ENCODE measurements at places on chromosomes 11 and 22.

- no peak for DNase-seq
These were observed 231.8 kb downstream of the TBC1D22A start for GRCh38 chr22:46994265-46994664.

- no peak for DNase-seq
These were observed 10.1 kb downstream of the LMO1 start for GRCh38 chr11:8253566-8253965.

DNA sequence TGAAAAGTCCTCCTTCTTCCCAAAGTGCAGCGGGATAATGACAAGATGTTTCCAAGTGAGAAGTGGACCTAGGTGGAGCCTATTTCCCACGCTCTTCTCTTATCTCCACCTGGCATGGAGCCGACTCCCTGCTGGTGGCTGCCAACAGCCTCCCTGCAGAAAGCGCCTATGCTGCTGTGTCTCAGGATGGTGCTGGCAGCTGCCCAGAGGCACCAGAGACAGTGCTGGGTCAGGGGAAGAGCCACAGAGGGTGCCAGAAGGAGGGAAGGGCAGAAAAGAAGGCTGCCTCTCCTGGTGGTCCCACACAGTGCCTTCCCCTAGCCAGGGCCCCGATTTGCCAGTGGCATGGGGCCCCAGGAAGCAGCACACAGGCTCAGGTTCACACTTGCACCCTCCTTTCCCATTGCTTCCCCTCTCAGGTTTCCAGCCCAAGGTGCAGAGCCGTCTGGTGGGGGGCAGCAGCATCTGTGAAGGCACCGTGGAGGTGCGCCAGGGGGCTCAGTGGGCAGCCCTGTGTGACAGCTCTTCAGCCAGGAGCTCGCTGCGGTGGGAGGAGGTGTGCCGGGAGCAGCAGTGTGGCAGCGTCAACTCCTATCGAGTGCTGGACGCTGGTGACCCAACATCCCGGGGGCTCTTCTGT is 19.0 kb downstream of the CD5 start:
- no peak for DNase-seq

- DNase-seq: no peak
These were observed 189.6 kb downstream of the ADAMTS15 start for GRCh38 chr11:130638033-130638432.

GRCh38 chr11:31968461-31969358 is 122.2 kb upstream of the RCN1 start:
- DNase-seq: no peak

- DNase-seq: no peak
These were observed 84.7 kb downstream of the TTC28 start for GRCh38 chr22:28594797-28595462.

DNA sequence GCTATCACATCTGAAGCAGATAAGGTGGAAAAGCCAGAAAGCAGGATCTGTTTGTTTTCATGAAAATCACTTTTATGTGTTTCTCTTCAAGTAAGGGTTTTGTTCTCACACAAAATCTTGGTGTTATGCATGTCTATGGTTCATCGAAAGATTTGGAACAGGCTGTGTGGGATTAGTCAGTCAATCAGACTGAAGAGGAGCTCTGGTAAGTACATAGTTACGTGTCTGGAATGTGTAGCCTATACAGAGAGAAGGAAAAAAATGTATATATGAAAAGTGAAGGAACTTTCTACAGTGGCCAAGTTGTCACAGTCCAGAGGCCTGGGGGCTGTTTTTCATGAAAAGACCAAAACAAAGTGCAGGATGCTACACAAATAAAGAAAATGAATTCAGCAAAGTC is 156.7 kb downstream of the CNTN5 start:
- DNase-seq: no peak

DNA sequence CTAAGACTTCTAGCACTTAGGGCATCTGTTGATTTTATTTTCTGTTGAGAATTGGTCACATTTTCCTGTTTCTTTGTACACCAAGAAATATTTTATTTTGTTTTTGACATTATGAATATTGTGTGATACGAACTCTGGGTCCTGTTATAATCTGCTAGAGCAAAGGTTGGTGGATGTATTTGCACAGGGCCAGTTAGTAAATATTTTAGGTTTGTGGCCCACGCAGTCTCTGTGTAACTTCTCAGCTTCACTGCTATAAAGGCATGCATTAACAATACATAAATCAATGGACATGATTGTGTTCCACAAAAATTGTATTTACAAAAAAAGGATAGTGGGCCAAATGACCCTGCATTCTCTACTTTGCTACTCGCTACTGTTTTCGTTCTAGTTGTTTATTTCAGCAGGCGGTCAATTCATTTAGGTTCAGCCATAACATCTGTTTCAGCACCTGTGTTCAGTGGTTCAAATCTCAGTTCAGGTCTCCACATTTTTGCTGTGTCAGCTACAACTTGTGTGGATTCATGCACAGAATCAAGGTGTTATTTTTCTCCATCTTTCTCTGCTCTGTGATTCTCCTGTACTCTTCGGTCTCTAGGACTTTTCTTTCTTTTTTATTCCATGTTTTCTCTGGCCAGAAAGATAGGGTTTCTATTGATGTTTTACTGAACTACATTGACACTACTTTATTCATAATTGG is 786.2 kb downstream of the ETS1 start:
- no peak for DNase-seq

GRCh38 chr11:95067841-95068219 is 1.1 kb downstream of the SRSF8 start:
- no peak for DNase-seq

DNA sequence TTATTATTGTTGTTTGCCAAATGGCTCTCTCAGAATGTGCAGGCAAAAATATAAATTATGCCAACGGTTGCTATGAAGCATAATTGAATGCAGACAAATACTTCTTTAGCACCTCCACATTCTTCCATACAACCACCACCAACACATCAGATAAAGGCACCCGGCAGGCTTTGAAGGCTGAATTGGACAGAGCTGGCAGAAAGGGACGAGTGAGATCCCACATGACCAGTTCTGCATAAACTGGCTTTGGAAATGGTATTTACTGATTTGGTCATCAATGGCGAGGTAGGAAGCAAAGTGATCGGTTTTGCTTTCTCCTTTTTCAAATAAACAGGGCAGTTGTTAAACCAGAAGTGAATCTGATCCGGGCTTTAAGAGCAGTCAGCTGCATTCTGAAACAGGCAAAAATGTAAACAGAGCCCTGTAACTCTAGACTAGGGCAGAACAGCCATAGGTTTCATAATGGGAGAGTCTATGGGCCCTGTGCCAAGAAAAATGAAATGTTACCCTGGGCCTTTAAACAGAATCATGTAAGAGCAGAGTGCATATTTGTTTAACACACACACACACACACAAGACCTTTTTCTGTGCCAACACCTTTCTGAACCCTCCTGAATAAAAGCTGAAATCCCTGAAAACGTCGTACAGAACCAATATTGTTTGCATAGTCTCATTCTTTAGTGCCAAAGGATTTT is 97.7 kb downstream of the MPPED2 start:
- DNase-seq: no peak

- DNase-seq: no peak
These were observed 38.7 kb upstream of the E2F8 start for GRCh38 chr11:19279451-19279850.

DNA sequence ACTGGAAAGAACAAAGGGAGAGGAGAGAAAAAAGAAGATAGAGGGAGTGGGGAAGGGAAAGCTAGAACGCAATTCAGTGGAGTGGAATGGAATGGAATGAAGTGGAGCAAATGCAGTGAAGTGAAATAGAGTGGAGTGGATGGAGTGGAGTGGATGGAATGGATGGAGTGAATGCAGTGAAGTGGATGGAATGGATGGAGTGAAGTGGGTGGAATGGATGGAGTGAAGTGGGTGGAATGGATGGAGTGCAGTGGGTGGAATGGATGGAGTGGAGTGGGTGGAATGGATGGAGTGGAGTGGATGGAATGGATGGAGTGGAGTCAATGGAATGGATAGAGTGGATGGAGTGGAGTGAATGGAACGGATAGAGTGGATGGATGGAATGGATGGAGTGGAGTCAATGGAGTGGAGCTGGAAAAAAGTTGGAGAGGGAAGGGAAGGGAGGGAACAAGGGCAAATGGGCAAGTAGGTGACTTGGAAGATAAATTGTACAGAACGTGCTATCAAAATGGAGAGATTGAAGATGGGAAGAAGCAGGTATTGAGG is 13.9 kb downstream of the IFITM10 start:
- DNase-seq: no peak

DNA sequence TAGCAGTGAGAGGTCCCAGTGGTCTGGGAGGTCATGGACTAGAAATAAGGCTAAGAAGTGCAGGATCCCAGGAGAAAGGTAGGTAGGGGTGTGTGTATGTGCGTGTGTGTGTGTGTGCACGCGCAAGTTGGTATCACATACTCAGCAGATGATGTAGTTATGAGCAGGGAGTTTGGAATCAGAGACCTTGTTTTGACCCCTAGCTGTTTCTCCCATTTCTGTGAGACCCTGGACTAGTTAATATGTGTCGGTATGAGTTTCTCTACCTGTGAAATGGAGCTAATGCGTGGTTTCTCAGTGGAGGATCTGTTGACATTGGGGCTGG is 1.3 kb downstream of the SERPING1 start:
- no peak for DNase-seq

- DNase-seq: no peak
These were observed 10.8 kb downstream of the SRRD start for GRCh38 chr22:26494506-26494905.

GRCh38 chr22:26986884-26987283 is 329.5 kb downstream of the MIAT start:
- no peak for DNase-seq

- no peak for DNase-seq
These were observed 307.3 kb downstream of the MIAT start for GRCh38 chr22:26964642-26965041.

GRCh38 chr22:43789452-43789851 is 22.7 kb downstream of the EFCAB6 start:
- no peak for DNase-seq

DNA sequence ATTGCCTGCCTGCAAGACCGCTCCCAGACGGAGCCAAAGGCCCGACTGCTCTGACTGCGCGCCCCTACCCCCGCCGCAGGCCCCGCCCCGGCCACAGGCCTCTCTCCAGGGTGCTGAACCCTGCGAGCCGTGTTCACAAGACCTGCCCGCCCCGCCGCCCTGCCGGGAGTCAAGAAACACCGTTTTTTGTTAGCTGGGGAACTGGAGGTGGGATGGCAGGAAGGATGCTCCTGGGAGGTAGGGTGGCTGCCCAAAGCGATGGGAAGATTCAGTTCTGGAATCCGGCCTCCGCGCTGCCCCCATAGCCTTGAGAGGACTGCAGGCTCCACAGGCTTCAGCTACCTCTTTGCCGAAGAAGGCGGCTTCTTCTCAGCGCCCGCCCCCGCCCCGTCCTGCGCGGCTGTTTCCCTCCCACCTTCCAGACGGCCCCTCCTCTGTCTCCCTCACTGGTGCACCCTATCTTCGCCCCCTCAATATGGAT is 2.7 kb upstream of the PDE2A start:
- peak; percentile 81 for DNase-seq

DNA sequence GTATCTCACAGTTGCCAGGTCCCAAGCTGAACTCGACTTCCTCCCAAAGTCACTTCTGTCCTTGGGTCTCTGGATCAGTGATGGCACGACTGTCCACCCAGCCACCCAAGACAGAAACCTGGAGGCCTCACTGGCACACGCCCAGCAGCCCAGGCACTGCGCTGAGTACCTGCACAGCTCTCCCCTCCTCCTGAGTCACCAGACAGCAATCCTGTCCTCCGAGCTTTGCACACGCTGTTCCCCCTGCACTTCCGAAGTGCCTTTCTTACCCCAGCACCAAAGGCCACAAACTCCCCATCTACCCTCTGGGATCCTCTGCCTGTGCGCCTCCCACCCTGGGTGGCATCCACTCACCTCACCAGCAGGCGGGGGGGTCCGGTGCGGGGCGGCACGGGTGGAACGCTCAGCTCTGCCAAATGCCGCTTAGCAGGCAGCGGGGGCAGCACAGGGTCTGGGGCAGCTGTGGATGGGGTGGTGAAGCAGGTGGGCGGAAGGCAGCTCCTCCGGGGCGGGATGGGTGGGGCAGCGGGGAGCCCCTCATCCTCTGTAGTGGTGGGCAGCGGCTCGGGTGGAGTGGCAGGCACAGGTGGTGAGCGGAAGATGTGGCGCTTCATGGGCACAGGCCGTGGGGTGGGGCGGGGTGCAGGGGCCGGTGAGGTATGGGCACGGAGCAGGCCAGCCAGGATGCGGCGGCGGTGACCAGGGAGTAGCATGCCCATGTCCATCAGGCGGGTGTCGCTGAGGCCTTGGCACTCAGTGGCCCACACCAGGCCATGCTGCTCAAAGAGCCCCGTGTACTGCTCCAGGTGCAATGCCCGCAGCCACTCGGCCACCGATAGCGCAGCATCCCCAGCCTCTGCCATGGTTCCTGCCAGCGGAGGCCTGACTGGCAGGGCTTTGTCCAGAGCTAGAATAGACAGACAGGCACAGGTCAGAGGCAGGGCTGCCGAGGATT is 25.7 kb downstream of the ARAP1 start:
- no peak for DNase-seq

- DNase-seq: no peak
These were observed 270.3 kb upstream of the KIRREL3 start for GRCh38 chr11:127270851-127271250.

GRCh38 chr22:48015701-48016100 is 1253.3 kb downstream of the TBC1D22A start:
- no peak for DNase-seq

DNA sequence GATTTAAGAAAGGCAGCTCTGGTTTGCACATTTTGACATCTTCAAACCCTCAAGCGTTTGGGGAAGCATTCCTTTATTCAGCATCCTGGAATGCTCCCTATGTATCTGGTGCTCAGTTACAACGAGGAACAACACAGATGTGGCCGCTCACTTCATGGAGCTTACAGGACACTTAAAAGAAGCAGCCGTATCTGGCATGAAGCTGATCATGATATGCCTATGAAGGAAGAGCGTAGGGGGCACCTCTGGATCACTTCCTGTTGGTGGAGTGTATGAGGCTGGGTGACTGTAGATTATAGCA is 72.3 kb upstream of the TP53I11 start:
- no peak for DNase-seq

DNA sequence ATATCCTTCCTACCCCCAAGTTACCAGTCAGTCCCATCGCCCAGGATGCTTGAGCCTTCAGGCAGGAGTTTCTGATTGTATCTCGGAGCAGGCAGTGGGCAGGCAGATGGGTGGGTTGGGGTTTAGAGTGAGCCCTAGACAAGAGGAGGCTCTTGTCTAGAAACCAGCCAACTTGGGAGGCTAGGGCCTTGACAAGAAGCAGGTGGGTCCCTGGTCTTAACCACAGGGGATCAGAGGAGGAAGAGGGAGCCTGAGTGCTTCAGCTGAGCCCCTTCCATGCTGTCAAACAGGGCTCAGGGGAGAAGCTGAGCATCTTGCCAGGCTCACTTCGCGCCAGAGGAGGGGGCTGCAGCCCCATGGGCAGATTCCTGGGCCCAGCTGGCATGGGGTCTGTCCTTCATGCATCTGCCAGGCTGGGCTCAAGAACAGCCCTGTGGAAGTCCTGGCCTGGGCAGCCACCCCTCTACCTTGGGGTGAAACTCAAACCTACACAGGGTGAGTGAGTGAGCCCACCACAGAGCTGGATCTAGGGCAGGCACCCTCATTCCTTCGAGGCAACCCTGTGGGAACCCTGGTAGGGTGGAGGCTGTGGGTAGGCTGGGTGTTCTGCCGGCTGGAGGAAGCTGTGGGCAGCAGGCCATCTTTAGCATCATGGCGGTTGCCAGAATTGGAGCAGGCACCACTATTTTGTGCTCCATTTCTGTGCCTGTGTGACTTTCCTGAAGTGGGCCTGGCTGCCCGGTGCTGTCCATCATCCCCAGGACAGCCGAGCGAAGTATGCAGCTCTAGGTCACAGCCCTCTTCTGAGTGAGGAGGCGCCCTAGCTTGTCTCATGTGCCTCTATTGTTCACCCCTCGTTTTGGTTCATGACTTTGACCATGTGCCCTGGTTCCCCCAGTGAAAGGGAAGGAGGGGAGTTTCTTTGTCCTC is 108.1 kb downstream of the MORC2 start:
- DNase-seq: no peak

Data from activated T-cell treated with anti-CD3 and anti-CD28 coated beads, Interleukin-2, amount 50 U/mL, for 24 hours (primary cell).